ENCODE measurements at places on chromosomes 12 and 14.

GRCh38 chr14:85687456-85687855, 157.5 kb downstream of the FLRT2 start:
- DNase-seq: no peak

GRCh38 chr12:84719997-84720396, 192.6 kb downstream of the SLC6A15 start:
- no peak for DNase-seq

DNA sequence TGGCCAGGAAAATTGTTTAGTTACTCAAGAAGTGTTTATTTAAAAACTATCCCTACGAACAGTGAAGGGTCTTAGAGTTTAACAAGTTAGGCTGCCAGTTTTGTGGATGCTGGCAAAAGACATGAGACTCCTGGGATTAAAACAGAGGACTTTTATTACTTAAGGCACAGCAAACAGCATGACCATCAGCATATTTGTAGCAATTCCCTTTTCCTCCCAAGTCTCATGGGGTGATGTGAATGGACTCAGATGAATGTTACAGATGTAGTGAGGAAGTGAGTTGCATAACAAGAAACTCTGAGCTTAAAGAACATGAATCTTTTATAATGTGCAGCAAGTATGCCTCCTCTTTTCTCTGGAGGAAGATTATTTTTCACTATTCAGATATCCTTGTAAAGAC, 695.8 kb downstream of the RPS29 start:
- DNase-seq: no peak

DNA sequence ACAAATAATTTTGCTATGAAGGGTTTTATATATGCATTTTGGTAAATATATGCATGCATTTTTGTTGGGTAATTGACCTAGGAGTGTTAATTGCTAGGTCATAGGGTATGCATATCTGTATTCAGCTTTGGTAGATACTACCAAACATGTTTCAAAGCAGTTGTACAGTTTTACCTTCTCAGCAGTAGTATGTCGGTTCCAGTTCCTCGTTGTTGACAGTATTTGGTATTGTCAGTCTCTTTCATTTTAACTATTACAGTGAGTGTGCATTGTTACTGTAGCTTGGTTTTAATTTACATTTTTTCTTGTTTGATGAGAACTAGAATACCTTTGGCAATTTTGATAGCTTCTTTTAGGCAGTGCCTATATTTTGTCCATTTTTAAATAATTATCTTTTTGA, 98.9 kb downstream of the ARID2 start:
- no peak for DNase-seq
